ENCODE measurements at places on chromosomes 6 and 20. TPM values are rescaled to one million over a fixed set of nuclear protein-coding genes. Genes with fewer than 3 reads are reported as not detected.

CDH26 gene
- 0.43 TPM for total RNA-seq

PGC gene
- not detected for total RNA-seq

WFDC12 gene
- not detected for total RNA-seq

TAPBP gene
- 103 TPM for total RNA-seq

LY86 gene
- 0.82 TPM for total RNA-seq

TLDC2 gene
- not detected for total RNA-seq

COL19A1 gene
- 2.7 TPM for total RNA-seq

LZTS3 gene
- 18.9 TPM for total RNA-seq

GDAP1L1 gene
- total RNA-seq: not detected

XKR7 gene
- total RNA-seq: not detected

ZFP64 gene
- 9.1 TPM for total RNA-seq

SLC25A27 gene
- total RNA-seq: 7.5 TPM

SLA2 gene
- total RNA-seq: 0.37 TPM

RIPPLY2 gene
- not detected for total RNA-seq

KCNK15 gene
- total RNA-seq: 3.7 TPM

BPIFA1 gene
- total RNA-seq: not detected

ENPP4 gene
- total RNA-seq: 36.0 TPM

HEBP2 gene
- total RNA-seq: 41.0 TPM

DNAH8 gene
- total RNA-seq: not detected

CITED2 gene
- 208 TPM for total RNA-seq

OPN5 gene
- not detected for total RNA-seq

RBM38 gene
- 151 TPM for total RNA-seq

CLVS2 gene
- total RNA-seq: not detected

GJA10 gene
- total RNA-seq: not detected

PAK5 gene
- total RNA-seq: not detected

PLTP gene
- total RNA-seq: 221 TPM

TBXT gene
- total RNA-seq: not detected

CST2 gene
- not detected for total RNA-seq

RBM24 gene
- total RNA-seq: 133 TPM

MOXD1 gene
- total RNA-seq: 9.3 TPM

ANGPT4 gene
- total RNA-seq: not detected

BTNL2 gene
- not detected for total RNA-seq

RMND1 gene
- 8.5 TPM for total RNA-seq

ME1 gene
- total RNA-seq: 25.6 TPM

THBD gene
- total RNA-seq: 96.7 TPM

CLIC5 gene
- total RNA-seq: 99.8 TPM

SLC17A2 gene
- not detected for total RNA-seq

SIRPD gene
- total RNA-seq: not detected

CST5 gene
- total RNA-seq: not detected

RAB32 gene
- total RNA-seq: 18.6 TPM

EYS gene
- not detected for total RNA-seq

FOXQ1 gene
- not detected for total RNA-seq

CBFA2T2 gene
- total RNA-seq: 10.4 TPM

HINT3 gene
- total RNA-seq: 30.2 TPM

TNNC2 gene
- not detected for total RNA-seq

AGPAT1 gene
- 77.1 TPM for total RNA-seq

PXMP4 gene
- total RNA-seq: 4.5 TPM

EDN1 gene
- total RNA-seq: 13.4 TPM

SLC22A3 gene
- total RNA-seq: 0.48 TPM

LRRN4 gene
- total RNA-seq: 36.7 TPM

SLC44A4 gene
- total RNA-seq: not detected

UBD gene
- not detected for total RNA-seq

CLDN20 gene
- not detected for total RNA-seq

NHLRC1 gene
- total RNA-seq: 1.8 TPM

OOEP gene
- total RNA-seq: not detected

All from right atrium auricular region (tissue), 2 donors.